MCF 10A (cell line): ENCODE measurements at places on chromosomes 3 and 15. TPM values are rescaled to one million over a fixed set of nuclear protein-coding genes. Genes with fewer than 3 reads are reported as not detected.
A peak's percentile ranks its signal among the peaks of the same experiment; 100 is the strongest.

GRCh38 chr15:90873998-90874605 is 5.7 kb downstream of the FURIN start:
- DNase-seq: peak; percentile 23

DNA sequence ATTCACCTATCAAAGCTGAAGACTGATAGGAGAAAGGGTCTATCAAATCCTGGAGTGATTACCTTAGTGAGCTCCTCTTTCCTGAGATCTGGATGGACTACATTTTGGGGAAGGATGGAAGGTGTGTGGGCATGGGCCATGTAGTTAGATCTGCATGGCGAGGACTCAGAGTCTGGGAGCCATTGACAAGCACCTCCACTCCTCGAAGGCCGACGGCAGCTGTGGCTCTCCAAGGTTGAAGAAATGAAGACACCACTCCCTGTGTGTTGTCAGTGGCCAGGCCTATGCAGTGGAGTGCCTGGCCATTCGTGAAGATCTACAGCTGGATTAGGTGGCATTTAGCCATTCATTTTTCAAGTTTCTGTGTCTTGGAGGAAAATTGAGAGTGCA is 509.2 kb downstream of the GABRG3 start:
- no peak for DNase-seq

- peak; percentile 45 for DNase-seq
Measured at GRCh38 chr3:197749315-197749600, 425 bp upstream of the FYTTD1 start.

DNA sequence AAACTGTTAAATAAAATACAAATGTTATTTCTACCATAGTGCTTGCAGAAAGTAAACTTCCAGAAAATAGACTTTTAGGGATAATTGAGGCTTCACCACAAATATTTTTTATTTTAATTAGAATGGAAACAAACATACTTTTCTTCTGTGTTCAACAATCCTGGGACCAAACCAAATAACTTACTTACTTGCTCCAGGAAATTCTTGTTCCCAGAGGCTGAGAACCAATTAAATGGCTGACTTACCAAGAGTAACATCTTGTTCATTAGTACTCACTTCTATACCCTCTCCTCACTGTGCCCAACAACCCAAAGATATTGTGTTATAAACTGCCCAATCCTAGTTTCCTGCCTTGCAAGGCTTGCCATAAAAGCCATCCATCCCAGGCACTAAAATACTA is 172.2 kb upstream of the PFN2 start:
- DNase-seq: no peak

- DNase-seq: no peak
Measured at GRCh38 chr15:74134387-74135027, 4.1 kb downstream of the ISLR2 start.

DNA sequence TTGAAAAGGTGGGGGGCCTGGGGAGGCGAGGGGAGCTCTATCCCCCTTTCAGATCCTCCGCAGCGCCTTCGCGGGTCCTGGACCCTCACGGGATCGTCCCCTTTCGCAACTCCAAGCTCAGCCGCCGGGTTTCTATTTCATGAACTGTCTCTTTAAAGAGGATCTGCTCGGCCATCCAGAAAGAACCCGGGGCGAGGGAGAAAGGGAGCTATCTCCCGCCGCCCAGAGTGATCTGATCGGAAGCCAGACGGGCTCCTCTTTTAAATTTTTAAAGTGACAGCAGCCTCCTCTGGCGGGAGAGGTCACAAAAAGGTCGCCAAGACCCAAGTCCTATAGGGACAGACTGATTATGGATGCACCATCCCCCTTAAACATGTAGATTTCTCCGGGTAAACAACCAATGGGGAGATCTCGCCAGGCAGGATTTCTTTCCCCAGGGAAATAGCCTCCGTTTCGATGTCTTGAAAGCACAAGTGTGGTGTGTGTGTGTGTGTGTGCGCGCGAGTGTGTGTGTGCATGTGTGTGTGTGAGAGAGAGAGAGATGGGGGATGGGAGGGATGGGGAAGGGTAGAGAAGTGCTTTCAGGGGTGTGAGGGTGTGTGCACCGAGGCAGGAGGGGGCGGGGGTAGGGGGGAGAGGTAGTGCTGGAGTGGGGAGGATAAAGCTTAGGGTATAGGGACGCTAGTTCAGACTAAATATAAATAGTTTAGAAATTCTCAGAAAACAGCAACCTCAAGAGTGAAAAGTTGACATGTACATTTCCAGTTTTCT is 516.1 kb downstream of the MECOM start:
- peak; percentile 82 for DNase-seq

Gene OXTR
- total RNA-seq: 0.63 and 1.2 TPM in 2 replicates

GRCh38 chr3:46634856-46635255 is 22.5 kb downstream of the FAM240A start:
- DNase-seq: no peak

DNA sequence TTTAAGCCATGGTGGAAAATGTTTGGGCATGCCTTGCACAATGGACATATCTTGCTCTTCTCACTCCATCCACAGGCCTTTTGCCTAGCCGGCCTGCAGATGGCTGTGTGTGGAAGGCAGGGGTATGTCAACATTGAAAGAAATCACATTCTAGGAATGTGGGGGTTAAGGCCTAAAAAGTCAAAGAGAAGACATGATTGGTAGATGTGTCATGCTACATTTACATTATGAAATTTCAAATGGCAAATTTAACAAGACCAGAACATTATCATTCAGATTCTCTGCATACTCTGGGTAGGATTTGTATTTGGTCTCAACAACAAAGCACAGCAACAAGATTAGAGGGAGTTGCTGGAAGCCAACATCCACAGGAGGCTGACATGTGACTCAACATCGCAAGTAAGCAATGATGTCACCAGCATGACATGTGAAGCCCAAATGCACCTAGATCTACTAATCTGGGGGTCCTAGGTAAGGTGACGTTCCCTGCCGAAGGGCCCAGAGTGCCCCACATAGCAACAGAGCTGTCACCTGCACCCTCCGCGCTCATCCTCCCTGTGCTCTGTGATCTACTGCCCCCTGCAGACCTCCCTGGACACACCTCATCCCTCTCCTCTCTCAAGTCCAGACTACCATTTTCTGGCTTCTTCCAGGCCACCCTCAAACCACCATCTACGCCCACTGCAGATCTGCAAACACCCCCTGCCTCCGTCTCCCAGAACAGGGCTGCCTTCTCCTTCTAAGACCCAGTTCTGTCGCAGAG is 39.4 kb downstream of the CLDN18 start:
- DNase-seq: no peak

Gene CACNA2D3
- total RNA-seq: 1.5 and 2.3 TPM in 2 replicates

Gene DLL4
- 0.10 TPM in 1 of 2 replicates, not detected in the other for total RNA-seq

DNA sequence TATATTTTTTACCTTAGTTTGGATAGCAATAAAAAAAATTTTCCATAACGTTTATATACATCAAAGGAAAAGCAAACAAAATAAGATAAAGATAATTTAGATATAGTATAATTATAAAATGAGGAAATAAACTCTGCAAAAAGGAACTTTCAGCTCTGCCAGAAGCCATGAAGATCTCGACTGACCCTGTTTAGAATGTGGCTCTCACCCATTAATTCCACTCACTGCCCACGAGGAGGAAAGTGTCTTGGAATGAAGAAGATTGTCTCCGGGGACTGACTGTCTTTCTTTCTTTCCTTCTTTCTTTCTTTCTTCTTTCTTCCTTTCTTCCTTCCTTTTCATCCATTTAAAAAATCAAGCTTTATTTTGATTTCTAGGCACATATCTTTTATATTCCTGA is 20.1 kb upstream of the PRR20G start:
- DNase-seq: no peak

DNA sequence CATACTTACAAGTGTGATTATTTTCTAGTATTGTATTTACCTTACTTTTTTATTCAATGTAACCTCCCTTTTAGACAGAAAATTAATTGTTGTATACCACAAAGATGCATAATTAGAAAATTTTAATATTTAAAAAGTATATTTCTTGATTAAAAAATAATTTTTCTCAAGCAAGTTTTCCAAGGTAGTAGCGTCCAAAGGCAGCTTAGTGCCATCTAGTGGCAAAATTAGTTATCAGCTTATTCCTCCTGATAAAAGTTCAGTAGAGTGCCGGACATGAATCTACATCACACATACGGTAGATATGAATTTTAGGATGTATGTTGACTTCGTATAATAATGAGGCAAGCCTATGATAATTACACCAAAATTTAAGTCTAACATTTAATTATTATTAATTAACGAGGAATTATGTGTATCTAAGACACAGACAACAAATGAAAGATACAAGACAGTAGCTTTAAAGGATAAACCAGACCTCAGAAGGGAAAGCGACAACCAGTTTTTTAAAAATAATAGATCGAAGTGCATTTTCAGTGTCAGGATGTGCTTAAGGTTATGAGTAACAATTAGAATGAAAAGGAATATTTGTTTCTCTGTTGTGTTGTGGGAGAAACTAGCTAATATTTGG is 405.9 kb downstream of the ROBO1 start:
- DNase-seq: peak; percentile 50

DNA sequence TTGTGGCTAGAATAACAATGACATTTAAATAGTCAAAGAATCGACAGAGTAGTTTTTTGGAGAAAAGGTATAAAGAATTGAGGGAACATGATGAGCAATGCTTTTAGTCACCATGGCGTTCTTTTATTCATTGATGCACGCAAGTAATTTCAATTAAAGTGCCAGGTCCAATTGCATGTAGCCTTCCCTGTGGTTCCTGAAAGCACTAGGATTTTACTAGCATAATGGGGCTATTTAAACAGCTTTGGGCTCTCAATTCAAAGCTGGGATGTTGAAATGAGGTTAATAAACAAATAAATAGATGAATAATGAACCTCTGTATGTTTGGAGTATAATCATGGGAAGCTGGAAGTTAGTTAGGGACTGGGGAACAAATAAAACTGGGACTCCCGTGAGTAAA is 121.2 kb upstream of the GAP43 start:
- DNase-seq: no peak

Gene SGO1
- 6.8 and 12.2 TPM in 2 replicates for total RNA-seq

Gene CPEB1
- total RNA-seq: not detected in 2 replicates

GRCh38 chr3:175411946-175412345 is 552.8 kb downstream of the NAALADL2 start:
- DNase-seq: no peak

Gene LNP1
- total RNA-seq: 1.2 and 1.7 TPM in 2 replicates

- DNase-seq: no peak
Measured at GRCh38 chr3:44920081-44920480, 45.7 kb downstream of the TGM4 start.

Gene GLT8D1
- total RNA-seq: 42.2 and 48.1 TPM in 2 replicates

DNA sequence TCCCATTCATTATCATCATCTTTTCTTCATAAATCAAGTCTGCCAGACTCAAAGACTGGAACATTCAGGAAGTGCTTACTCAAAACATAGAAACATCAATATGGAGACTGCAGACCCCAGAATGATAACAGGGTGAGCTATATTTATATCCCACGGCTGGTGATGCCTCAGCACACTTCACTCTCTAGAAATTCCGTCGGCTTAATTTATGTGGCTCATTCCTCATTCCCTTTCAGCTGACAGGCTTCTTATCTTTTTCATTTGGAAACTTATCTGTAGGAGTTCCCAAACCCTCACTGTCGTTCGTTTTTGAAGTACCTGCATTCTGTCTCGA is 45.5 kb downstream of the RFTN1 start:
- no peak for DNase-seq

- DNase-seq: peak; percentile 94
Measured at GRCh38 chr3:13484851-13485590, 4.9 kb downstream of the HDAC11 start.

Gene IL17RE
- 5.0 and 5.5 TPM in 2 replicates for total RNA-seq

- no peak for DNase-seq
Measured at GRCh38 chr3:170331143-170331542, 26.4 kb upstream of the SKIL start.

Gene ACTC1
- not detected in 2 replicates for total RNA-seq

DNA sequence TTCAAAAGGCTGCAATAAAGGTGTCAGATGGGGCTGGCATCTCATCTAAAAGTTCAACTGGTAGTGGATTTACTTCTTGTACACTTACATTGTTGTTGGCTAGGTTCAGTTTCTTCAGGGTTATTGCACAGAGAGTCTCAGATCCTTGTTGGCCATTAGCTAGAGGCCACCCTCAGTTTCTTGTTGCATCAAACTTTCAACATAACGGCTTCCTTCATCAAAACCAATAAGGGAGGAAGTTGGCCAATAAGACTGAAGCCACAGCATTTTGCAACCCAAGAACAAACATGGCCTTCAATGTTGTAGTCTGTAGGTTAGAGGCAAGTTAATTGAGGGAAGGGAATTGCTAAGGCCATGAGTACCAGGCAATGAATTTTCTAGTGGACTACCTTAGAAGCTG is 218.0 kb downstream of the ZBBX start:
- no peak for DNase-seq

DNA sequence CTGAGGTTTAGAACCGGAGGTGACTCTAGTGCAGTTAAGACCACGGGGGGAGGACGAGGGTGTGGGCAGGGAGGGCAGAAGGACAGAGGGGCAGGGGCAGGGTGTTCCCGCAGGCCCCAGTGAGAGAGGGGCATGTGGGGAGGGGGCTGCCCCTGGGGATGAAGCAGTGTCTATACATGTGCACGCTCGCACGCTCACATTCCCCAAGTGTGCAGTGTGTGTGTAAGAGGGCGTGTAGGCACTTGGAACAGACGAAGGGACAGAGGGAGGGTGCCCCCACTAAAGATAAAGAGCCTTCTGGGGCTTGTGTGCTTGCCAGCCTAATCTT is 69.5 kb upstream of the MEF2A start:
- no peak for DNase-seq

Gene GP9
- not detected in 2 replicates for total RNA-seq

Gene SNTN
- total RNA-seq: not detected in 2 replicates

DNA sequence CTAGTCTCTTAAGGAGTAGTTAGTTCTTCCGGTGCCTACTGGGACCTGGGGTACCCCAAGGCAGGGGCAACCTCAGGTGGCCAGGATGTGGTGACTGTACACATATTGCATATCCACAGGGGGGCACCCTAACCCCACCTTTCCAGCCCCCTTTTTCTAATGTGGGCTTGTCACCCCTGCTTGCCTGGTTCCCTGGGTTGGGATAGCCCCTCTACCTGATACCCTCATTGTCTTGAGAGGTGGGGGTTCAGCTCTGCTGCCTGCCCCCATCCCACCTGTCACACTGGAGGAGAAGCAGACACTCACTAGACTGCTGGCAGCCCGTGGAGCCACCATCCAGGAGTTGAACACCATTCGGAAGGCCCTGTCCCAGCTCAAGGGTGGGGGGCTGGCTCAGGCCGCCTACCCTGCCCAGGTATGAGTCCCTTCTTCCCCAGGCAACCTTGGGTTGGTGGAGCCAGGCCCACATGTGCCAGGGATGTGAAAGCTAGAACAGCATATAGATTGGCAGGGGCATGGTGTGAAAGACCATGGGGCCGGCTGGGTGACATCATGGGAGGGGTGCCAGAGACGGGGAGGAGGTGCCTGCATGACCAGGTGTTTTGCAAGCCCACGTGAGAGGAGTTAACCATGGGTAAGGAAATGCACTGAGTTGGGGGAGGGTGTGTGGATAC is 4.0 kb downstream of the GLYCTK start:
- DNase-seq: no peak

GRCh38 chr15:84981711-84982300 is at the start of gene PDE8A:
Gene PDE8A (plus strand): TSS chr15:84981856. CDS start chr15:84982163, 307 bp downstream.
- DNase-seq: peak; percentile 9
